ENCODE measurements at places on chromosomes 5 and 9.
A peak's percentile ranks its signal among the peaks of the same experiment; 100 is the strongest.

- DNase-seq, result no peak
Measured at GRCh38 chr5:122774519-122774860, 390 bp upstream of the SNX2 start.

GRCh38 chr5:139884144-139884543, 88.5 kb downstream of the PSD2 start:
- no peak for DNase-seq

DNA sequence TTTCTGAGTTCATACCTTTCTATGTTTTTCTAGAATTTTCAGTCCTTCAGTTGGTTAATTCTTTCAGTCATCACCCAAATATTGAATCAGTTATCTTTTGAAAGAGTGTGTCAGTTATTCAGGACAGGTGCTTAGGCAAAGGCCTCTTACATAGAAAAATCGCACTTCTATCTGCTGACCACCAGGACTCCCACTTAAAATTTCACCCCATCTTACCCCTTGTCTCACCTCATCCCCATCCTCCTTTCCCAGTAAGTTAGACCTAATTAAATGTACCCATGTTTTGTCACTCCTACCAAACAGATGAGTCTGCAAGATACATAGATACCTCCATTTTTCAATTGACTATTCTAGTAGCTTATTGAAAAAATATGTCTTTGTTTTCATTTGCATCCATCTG, 159.9 kb upstream of the PIK3R1 start:
- no peak for DNase-seq

GRCh38 chr9:134396825-134397224, 70.6 kb downstream of the RXRA start:
- peak; percentile 63 for DNase-seq

GRCh38 chr5:170389550-170389892, 354 bp upstream of the KCNMB1 start:
- DNase-seq, result no peak

GRCh38 chr5:101009758-101010519, 106.9 kb upstream of the ST8SIA4 start:
- DNase-seq, result peak; percentile 19

GRCh38 chr5:122356855-122357254, 44.8 kb downstream of the SNCAIP start:
- no peak for DNase-seq

- no peak for DNase-seq
Measured at GRCh38 chr5:122721127-122721526, 53.8 kb upstream of the SNX2 start.

DNA sequence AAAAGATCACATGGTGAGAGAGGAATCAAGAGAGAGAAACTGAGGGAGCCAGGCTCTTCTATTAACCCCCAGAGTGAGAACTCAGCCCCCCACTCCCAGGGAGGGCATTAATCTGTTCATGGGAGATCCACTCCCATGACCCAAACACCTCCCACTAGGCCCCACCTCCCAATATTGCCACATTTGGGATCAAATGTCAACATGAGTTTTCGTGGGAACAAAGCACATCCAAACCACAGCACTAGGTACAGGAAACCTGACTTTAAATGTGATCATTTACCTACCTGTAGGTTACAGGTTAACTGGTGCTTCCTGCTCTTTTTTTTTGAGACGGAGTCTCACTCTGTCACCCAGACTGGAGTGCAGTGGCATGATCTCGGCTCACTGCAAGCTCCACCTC, 16.9 kb downstream of the NNT start:
- no peak for DNase-seq

DNA sequence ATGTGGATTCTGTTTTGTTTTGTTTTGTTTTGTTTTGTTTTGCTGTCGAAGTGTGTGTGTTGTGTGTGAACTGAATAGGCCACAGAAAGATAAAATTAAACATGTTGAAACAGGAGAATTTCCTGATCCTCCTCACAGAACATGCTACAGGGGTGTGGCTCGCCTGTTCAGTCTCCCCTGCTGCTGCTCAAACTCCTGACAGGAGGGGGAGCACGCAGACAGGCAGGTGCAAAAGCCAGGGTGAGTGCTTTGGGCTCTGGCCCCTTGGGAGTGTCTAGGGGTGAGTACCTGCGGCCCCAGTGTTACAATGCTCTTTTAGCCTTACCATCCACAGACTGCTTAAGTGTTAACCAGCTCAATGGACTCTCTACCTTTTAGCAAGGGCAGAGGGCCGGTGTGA, 473.5 kb downstream of the MAT2B start:
- DNase-seq, result peak; percentile 16

GRCh38 chr9:129236441-129237145, 58.5 kb upstream of the IER5L start:
- DNase-seq, result no peak

DNA sequence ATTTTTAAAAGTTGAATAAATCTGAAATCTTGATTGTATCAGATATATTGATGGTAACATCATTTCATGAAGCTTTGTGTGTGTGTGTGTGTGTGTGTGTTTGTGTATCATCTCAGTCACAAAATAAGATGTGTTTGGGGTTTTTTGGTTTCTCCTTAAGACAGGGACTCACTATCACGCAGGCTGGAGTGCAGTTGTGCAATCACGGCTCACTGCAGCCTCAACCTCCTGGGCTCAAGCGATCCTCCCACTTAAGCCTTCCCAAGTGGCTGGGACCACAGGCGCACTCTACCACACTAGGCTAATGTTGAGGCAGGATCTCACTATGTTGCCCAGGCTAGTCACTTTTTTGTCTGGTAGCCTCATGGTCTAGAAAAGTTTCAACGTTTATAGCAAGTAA, 83.4 kb upstream of the DMRT1 start:
- no peak for DNase-seq

GRCh38 chr9:34989946-34990635, 546 bp downstream of the DNAJB5 start:
- peak; percentile 51 for DNase-seq

DNA sequence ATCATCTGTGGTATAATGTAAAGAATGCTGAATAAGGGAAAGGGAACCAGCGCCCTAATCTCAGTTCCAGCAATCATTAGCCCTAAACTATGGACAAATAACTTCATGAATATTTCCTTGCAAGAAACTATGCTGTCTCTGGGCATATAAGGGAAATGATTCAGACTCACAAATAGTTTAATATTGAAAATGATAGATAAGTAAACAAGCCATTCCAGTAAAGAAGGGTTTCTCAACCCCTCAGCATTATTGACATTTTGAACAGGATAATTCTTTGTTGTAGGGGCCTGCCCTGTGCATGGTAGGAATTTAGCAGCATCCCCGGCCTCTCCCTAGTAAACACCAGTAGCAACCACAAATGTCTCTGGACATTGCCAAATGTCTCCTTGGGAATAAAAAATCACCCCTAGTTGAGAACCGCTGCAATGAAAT, 23.8 kb downstream of the C5 start:
- DNase-seq, result no peak

- DNase-seq, result no peak
Measured at GRCh38 chr9:12414514-12414913, 278.7 kb upstream of the TYRP1 start.

GRCh38 chr5:113447498-113448050, 12.8 kb upstream of the TSSK1B start:
- DNase-seq, result no peak

- no peak for DNase-seq
Measured at GRCh38 chr5:68033961-68034571, 181.5 kb upstream of the PIK3R1 start.

- no peak for DNase-seq
Measured at GRCh38 chr5:139251695-139252288, 41.7 kb upstream of the MATR3 start.

GRCh38 chr9:133282464-133283238, 7.7 kb upstream of the ABO start:
- DNase-seq, result no peak

GRCh38 chr9:137161558-137162486, 8.0 kb downstream of the LRRC26 start:
- DNase-seq, result no peak

GRCh38 chr5:132026516-132027008, 15.1 kb upstream of the ACSL6 start:
- no peak for DNase-seq

DNA sequence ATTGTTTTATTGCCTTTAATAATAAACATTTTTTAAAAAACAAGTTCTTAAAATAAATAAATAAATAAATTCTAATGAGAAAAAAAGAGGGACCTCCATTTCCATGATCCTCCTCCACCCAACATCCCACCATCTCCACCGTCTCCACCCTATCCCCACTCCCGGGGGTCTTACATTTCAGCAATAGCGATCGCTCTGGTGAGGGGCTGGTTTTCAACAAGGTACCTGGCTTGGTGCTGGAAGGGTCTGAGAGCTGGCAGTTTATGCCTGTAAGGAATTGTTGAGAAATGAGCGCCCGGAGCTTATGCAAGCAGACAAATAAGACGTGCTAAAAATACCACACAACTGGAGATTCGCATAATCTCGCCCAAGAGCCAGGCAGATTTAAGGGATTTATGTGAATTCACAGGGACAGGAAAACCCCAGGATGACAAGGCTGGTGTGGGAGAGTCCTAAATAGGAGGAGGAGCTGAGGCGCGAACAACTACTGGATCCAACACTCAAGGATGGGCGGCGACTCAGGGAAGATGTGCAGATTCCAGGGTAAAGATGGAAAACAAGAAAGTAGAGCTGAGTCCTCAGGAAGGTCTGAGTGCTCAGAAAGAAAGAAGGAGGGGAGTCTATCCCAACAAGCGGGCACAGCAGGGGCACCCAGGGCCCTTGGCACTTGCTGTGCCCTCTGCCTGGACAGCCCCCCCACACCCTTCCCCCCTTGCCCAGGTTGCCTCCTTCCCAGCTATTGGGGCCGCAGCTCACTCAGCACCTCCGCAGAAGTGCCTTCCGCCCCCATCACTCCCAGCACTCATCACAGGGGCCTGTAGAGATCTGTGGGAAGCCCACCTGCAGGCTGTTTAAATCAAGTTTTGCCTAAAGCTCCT, 27.0 kb downstream of the TRIM14 start:
- DNase-seq, result no peak

DNA sequence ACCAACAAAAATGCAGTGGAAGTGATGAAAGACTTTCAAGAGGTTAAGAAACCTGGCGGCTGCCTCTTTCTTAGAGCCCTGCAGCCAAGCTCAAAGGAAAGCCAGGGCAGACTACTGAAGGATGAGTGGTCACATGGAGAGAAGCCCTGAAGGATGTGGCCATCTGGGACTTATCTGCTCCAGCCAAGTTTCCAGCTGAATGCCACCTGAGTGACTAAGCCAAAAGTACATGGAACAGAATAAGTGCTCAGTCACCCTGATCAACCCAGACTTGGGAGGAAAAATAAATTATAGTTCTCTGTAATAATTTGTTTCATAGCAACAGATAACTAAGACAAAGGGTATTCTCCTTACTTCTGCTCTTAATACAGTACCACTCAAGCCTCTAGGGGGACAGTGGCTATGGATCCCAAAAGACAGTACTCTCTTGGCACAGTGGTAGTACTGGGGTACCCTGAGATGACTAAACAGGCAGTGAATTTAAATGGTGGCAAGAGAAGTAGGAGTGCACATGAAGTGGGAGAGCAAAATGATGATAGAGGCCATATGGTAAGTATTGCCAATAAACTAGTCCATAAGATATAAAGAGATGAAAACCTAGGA, 182.3 kb downstream of the ELAVL2 start:
- no peak for DNase-seq

- DNase-seq, result no peak
Measured at GRCh38 chr9:96302021-96302420, at the start of gene HSD17B3. Gene HSD17B3, minus strand, starts transcription at chr9:96302176. Its CDS starts 72 bp downstream, at chr9:96302104.

- DNase-seq, result peak; percentile 81
Measured at GRCh38 chr5:172175263-172175719, 12.7 kb downstream of the STK10 start.

DNA sequence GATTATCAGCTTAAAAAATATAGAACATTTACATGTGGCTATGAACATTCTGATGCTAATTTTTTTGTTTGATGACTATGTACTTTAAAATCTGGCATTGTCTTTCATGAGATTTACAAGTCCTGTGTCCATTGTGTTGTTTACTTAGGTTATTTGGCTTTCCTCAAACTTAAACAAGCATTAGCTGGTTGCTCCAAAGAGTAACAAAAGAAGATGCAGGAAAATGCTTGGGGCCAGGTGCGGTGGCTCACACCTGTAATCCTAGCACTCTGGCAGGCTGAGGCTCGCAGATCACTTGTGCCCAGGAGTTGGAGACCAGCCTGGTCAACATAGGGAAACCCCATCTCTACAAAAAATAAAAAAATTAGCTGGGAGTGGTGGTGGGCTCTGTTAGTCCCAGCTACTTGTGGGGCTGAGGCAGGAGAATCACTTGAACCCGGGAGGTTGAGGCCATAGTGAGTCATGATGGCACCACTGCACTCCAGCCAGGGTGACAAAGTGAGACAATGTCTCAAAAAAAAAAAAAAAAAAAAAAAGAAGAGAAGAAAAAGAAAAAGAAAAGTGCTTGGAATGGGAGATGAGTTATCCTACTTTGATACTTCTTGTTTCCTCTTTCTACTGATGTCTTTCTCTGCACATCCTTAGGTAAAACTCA, 39.7 kb downstream of the PAM start:
- no peak for DNase-seq

GRCh38 chr9:131097948-131098278, 1.6 kb downstream of the AIF1L start:
- DNase-seq, result no peak

DNA sequence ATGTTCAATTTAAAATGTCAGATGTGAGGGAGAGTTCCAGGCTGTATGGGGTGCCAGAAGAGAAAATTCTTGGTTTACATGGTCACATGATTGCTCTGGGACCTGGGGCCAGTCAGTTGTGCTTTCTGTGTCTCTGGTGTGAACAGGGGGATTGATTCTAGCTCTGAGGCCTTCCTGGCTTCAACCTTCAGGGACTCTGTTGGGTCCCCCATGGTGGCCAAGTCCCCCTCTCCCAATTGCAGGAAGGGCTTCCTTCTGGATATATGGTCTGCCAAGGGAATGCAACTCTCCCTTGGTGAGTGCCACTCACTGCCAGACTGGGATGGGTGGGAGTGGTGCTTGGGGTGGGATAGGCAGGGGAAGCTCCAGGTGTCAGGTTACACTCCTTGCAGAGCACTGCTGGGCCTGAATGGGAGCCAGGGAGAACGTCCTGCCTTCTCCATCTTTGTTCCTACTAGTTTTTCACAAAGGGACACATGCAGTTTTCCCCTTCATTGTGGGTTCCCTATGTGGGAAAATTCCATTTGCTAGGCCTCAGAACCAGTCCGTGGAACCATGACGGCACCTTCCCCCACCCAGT, 153.2 kb downstream of the MELK start:
- DNase-seq, result no peak

DNA sequence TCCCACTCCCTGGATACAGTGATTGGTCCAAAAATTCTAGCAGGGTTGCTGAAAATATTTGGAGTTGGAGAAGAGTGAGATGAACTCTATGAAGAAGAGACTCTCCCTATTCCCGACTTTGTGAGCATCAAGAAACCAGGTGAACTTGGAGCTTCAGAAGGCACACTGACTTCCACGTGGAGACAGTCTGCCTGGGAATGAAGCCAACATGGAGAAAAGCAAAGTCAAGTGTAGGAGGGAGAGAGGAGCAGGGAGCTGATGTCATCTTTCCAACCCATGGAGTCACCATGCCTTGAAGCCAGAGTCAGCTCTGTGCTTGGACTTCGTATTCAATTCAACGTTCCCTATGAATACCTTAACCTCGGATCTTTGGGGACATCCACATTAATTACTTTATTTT, 125.1 kb downstream of the NPR3 start:
- DNase-seq, result no peak
